ENCODE measurements at places on chromosomes 3 and 15.

- no peak for DNase-seq
Measured at GRCh38 chr3:25265284-25265683, 162.8 kb upstream of the RARB start.

GRCh38 chr3:187352581-187353575 is 15.3 kb upstream of the RTP4 start:
- no peak for DNase-seq

GRCh38 chr3:17518189-17519059 is 224.0 kb downstream of the TBC1D5 start:
- no peak for DNase-seq

GRCh38 chr3:183427876-183428446 is 458 bp downstream of the MCF2L2 start:
- DNase-seq: peak; percentile 29

- DNase-seq: no peak
Measured at GRCh38 chr15:69604072-69604411, 151.4 kb downstream of the RPLP1 start.

DNA sequence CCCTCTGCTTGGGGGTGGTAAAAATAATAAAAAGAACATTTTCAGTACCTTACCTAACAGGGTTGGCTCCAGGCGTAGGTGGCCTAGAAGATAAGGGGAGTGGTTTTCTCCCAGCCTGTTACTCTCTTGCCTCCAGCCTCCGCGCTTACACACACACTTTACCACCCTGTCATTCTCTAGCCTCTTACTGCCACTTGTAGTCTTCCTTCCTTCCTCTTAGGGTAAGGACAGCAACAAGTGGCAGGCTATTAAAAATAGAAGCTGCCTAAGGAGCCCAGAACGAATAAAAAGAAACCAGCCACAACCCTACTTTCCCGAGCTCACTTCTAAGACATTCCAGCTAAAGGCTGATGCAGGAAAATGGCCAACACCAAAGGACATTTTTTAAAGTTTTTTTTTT is 9.6 kb upstream of the LIPH start:
- DNase-seq: no peak

- no peak for DNase-seq
Measured at GRCh38 chr3:74883690-74884089, 269.2 kb upstream of the CNTN3 start.

DNA sequence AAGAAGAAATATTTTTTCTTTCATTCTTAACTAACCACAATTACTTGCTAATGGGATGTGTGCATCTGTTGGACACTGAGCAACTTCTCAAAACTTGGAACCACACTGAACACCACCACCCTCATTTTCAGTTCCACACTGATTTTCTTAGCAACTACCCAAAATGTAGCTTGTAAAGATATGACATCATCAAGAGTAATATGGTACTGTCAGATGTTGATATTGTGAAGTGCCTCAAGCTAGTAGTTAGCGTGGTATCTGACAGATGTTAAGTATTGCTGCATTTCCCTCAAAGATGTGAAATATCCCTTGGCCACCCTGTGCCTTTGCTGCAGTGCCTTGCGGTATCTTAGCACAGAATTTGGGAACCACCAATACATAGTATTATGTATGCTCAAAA is 9.3 kb downstream of the RFTN1 start:
- no peak for DNase-seq

DNA sequence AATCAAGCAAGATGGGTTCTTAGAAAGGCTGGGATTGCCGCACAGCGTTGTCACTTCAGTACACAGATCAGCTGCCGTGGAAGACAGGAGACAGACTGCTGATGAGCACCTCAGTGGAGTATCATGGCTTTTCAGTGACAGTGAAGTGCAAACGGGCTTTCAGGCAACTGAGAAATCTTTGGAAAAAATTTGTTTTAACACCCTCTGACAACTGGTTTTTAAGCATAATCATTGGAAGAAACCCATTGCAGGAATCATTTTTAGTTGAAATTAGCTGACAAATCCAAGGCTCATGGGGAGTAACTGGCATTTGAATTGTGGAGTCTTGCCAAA is 418.8 kb downstream of the OTOL1 start:
- DNase-seq: no peak

GRCh38 chr3:133124511-133124910 is 86.3 kb downstream of the TMEM108 start:
- DNase-seq: no peak

DNA sequence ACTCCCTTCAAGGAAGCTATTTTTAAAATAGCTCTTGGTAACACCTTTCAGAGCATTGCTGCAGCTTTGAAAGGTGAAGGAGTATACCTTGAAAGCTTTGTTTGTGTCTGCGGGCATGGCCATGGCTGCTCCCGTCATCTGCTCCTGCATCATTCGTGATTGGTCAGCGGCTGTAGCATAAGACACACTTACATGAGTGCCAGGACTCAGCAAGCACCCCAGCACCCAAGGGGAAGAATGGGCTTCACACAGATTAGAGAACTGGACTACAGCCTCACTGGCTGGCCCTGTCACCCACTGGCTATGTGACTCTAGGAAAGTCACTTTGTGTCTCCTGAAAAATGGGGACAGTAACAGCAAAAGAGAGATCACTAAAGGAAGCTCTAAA is 17.0 kb downstream of the EMC3 start:
- no peak for DNase-seq

DNA sequence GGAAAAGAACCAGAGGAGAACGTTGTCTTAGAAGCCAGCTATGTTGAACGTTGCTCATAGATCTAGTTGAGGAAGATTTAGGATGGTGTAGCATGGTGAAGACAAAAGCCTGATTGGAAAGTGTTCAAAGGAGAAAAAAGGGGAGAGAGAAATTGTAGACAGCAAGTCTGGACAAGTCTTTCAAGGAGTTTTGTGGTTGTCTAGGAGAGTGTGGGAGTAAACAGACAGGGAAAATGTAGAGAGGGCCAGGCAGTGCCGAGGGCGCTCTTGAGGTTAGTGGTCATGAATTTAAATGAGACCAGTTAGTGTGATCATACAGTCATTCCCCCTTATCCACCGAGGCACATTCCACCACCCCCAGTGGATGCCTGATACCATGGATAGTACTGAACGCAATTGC is 167.5 kb upstream of the IL12A start:
- DNase-seq: no peak

DNA sequence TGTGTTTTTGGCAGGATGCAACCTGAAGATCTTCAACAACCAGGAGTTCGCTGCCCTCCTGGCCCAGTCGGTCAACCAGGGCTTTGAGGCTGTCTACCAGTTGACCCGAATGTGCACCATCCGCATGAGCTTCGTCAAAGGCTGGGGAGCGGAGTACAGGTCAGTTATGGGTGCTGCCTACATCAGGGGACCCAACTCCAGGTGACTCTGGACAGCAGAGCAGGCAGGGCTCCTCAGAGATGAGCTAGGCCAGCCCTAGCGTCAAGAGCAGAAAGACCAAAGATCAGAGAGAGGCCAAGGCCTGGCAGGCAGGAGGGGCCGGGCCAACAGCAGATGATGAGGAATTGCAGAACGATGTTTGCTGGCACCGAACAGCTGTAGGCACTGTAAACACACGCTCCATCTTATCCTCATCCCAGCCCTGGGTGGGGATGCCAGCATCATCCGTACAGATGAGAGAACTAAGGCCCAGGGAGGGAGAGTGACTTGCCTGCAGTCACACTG is 67.1 kb downstream of the AAGAB start:
- no peak for DNase-seq

DNA sequence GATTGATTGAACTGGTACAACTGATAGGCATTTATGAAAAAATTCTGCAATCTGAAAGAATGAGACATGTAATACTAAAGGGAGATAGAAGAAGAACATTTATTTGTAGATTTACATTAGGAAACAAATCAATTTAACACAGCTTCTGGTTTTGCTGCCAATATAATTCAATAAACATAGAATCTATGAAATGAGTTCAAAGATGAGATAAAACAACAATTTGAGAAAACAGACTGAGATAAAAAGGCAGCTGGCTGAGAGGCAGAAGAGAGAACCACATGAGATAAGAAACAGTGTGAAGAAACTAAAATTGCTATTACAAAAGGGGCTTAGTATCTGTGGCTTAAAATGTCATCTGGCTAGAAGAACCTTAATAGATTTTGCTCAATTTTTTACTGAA is 176.6 kb downstream of the PYDC2 start:
- DNase-seq: no peak

- DNase-seq: no peak
Measured at GRCh38 chr3:130582457-130583153, 65.6 kb downstream of the COL6A6 start.

DNA sequence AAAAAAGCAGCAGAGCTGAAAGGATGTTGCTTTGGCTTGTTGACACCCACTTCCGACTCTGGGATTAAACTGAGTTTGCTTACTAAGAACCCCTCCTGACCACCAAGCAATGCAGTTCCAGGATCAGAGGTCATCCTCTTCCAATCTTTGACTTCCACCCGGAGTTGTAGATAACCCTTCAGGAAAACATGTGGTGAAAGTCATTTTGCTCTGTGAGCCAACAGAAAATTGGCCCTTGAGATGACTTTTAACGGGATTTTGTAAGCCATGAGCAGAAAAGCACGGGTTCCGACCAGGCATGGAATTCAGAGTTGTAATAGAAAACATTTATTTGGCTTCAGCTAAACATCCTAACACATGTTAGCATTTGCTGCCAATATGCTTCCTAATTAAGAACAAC is 171.6 kb upstream of the NR2F2 start:
- DNase-seq: no peak

- no peak for DNase-seq
Measured at GRCh38 chr3:108410531-108410984, 99.8 kb downstream of the MYH15 start.

GRCh38 chr3:100100425-100100824 is 13.9 kb downstream of the FILIP1L start:
- no peak for DNase-seq

DNA sequence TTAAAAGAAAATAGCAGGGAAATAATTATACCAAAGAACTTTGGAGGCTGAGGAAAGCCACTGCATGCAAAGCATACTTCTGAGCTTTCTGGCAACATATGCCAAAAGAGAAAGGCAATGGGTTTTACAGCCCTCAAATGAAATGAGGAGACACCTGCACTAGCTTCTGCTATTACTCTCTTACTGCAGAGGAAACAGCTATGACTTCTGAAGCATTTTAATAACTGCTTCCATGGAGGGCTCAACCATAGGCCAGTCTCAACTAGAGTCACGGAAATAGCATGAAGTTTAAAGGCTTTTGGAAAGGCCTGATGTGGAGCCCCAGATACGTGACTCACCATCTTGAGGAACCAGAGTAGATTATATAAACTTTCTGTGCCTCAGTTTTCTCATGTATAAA is 114.8 kb downstream of the OXNAD1 start:
- no peak for DNase-seq

DNA sequence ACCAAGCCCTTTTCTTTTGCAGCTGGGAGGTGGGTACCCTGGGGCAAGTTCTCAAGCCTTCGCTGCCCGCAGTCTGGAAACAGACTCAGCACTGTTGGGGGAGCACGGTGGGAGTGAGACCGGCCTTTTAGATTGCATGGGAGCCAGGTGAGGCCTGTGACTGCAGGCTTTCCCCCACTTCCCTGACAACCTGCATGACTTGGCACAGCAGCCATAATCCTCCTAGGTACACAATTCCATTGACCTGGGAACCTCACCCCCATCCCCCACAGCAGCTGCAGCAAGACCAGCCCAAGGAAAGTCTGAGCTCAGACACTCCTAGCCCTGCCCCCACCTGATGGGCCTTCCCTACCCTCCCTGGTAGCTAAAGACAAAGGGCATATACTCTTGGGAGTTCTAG is 52.2 kb upstream of the CCDC80 start:
- no peak for DNase-seq

DNA sequence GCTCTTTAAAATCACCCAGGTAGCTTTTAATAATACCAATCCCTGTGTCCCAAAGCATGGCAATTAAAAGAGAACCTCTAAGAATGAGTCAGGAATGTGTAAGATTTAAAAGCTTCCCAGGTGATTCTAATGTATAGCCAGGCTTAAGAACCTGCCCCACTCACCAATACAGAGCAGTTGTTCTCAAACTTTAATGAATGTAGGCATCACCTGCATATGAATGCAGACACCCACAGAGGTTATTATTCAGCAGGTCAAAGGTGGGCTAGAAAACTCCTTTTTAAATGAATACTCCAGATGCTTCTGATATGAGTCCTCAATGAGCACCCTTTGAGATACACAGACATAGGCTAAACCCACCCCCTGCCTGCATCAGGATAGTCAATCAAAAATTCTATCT is 298.1 kb upstream of the KCNMB2 start:
- DNase-seq: no peak

DNA sequence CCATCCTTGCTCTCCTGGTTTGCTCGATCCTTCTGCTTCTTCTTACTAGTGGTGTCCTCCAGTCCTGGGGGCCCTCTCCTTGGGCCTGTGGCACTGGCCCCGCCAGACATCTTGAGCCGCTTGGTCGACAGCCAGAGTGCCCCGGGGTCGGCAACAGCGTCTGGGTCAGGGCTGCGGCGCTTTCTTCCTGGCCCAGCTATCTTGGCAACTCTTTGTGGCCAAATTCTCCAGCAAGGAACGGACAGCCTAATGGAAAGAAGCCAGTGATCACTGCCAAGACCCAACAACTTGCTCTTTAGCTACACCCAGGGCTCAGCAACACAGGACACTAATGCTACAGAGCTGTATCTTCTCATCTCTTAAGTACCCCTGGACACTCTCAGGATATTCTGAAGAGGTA is 1.6 kb downstream of the USP19 start:
- no peak for DNase-seq

DNA sequence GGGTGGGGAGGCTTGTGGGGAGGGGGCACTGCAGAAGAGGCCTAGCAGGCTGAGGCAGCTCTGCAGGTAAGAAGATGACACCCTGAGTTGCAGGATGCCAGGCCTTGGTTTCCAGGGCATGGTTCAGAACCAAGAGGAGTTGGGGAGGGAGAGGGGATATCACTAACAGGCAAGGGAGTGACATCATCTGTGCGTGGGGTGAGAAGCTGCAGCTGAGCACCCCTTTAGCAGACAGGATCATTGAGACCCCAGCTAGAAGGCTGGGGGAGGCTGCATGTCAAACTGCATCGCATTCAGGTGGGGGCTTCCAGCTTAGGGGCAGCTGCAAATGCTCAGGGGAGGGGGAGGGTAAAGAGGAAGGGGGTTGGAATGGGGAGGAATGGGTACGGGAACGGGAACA is 23.0 kb downstream of the CACNA2D2 start:
- DNase-seq: no peak

DNA sequence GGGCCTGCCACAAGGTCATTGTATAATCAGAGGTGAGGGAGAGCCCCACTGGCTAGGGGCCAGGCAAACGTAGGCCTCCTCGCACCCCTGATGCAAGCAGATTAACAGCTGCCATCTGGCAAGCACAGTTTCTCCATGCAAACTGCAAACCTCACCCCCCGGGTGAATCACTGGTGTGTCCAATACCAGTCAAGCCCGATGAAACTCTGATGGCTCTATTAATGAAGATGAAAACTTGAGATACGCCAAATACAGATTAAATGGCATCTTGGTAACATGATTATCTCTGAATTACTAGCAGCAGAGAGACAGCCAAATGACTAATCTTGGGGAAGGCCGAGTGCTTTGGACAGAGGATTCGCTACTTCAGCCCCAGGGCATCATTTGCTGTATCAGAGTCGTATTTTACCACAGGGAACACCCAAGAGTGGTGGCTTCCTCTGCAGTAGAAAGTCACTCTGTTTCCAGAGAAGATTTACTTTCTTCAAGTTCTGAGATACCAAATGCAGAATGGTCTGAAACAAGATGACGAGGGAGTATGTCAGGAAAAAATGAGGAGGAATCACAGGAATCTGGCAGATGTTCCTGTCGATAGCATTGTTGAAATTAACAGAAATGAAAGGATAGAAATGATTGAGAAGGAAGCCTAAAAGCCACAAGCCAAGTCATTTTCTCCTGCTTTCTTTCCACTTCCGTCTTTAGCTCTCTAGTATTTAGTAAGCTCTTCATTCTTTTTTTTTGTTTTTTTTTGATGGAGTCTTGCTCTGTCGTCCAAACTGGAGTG is 96.2 kb upstream of the NR2F2 start:
- no peak for DNase-seq

Measured in T-helper 17 cell (primary cell).